ENCODE measurements at places on chromosomes 7 and 10.
A peak's percentile ranks its signal among the peaks of the same experiment; 100 is the strongest.

GRCh38 chr10:61338146-61338545 is 115.0 kb downstream of the TMEM26 start:
- no peaks in the 10 kb centered on the region for H3K27me3 ChIP-seq
- no peak overlapping the region for H3K4me3 ChIP-seq
- DNase-seq, result no peak
- no peak overlapping the region for H3K27ac ChIP-seq
- no peaks in the 10 kb centered on the region for H3K36me3 ChIP-seq

- no peaks in the 10 kb centered on the region for H3K27me3 ChIP-seq
- DNase-seq, result no peak
- no peak overlapping the region for H3K4me3 ChIP-seq
- no peaks in the 10 kb centered on the region for H3K4me1 ChIP-seq
- H3K27ac ChIP-seq, result no peak overlapping the region
Measured at GRCh38 chr10:95550073-95550672, 11.0 kb downstream of the SORBS1 start.

GRCh38 chr10:91521439-91521838 is 111.3 kb downstream of the HECTD2 start:
- peaks cover 8% of the 10 kb centered on the region for H3K36me3 ChIP-seq
- H3K4me3 ChIP-seq, result no peak overlapping the region
- H3K27me3 ChIP-seq, result no peaks in the 10 kb centered on the region
- no peaks in the 10 kb centered on the region for H3K4me1 ChIP-seq
- no peak overlapping the region for H3K27ac ChIP-seq

DNA sequence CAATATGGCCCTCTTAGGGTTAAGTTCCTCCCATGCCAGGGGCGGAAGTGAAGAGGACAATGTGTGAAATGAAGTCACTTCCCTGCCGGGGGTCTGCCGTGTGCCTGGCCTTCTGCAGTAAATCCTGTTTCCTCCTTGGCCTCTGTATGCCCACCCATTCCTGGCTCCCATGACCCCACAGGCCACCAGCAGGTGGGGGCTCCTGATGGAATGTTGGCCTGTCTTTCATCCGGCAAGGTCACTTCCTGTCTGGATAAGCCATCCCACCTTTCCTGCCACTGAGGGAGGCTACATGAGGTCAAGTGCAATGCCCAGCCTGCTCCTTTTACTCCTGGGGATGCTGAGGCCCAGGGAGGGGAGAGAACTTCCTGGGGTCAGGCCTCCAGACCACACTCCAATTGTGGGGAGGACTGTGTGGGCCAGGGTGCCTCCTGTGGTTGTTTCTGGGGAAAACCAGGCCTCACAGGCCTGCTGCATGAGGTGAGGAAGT is 22.3 kb downstream of the PALD1 start:
- H3K4me3 ChIP-seq, result no peak overlapping the region
- no peak overlapping the region for H3K27ac ChIP-seq
- no peaks in the 10 kb centered on the region for H3K27me3 ChIP-seq
- H3K36me3 ChIP-seq, result no peaks in the 10 kb centered on the region

DNA sequence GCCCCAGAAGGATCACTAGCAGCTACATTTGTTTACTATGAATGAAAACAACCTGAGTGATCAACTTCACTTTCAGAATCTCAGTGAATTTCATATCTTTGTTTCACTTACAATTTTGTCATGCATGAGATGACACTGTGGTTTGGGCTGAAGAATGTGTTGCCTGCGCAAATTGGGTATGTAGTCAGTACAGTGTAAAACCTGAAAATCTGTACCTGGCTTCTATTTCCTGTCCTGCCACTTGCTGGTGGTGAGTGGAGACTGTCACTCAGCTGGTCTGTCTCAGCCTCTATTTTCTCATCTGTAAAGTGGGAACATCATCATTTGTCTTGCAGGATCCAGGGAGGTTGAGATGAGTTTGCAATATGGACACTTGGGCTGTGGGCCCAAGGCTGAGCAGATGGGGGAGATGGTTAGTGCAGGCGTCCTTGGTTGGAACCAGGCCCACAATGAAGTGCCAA is 118.0 kb downstream of the WDFY4 start:
- peaks cover 31% of the 10 kb centered on the region for H3K4me1 ChIP-seq
- H3K36me3 ChIP-seq, result no peaks in the 10 kb centered on the region
- H3K27me3 ChIP-seq, result no peaks in the 10 kb centered on the region
- H3K4me3 ChIP-seq, result no peak overlapping the region
- DNase-seq, result no peak
- H3K27ac ChIP-seq, result no peak overlapping the region

GRCh38 chr7:6164491-6164890 is 107.9 kb downstream of the CYTH3 start:
- H3K4me1 ChIP-seq, result no peaks in the 10 kb centered on the region
- no peak overlapping the region for H3K27ac ChIP-seq
- no peaks in the 10 kb centered on the region for H3K27me3 ChIP-seq

GRCh38 chr10:92068900-92069299 is 145.3 kb downstream of the BTAF1 start:
- no peaks in the 10 kb centered on the region for H3K27me3 ChIP-seq
- no peak overlapping the region for H3K4me3 ChIP-seq

DNA sequence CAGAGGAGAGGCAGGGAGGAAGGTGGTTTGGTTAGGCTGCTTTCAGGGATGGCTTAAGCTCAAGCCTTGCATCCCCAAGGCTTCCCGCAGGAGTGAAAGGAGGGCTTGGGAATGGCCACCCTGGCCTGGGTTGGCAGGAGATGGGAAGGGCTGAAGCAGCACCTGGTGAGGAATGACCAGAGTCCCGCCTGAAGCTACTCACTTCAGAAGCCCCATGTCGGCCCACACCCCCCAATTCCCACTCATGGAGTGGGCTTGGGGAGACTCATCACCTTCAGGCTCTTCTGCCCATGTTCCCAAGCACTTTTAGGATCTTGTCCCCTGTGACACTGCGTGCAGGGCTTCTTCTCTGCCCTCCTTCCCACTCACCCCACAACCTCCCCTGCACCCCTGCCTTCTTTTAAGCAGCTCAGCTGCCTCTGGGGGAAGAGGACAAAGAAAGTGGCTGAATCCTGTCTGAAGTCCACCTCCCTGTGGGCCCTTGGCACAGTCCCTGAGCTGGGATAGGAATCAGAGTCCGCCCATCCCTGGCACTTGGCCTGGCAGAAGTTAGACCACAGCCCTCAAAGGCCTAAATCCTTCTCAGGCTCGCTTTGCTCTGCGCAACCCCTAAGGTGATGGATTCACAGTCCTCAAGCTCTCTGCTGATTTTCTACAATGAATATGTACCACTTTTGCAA is 16.5 kb downstream of the RGR start:
- H3K27me3 ChIP-seq, result no peaks in the 10 kb centered on the region
- H3K27ac ChIP-seq, result no peak overlapping the region
- H3K36me3 ChIP-seq, result no peaks in the 10 kb centered on the region
- no peak overlapping the region for H3K4me3 ChIP-seq
- no peaks in the 10 kb centered on the region for H3K4me1 ChIP-seq

DNA sequence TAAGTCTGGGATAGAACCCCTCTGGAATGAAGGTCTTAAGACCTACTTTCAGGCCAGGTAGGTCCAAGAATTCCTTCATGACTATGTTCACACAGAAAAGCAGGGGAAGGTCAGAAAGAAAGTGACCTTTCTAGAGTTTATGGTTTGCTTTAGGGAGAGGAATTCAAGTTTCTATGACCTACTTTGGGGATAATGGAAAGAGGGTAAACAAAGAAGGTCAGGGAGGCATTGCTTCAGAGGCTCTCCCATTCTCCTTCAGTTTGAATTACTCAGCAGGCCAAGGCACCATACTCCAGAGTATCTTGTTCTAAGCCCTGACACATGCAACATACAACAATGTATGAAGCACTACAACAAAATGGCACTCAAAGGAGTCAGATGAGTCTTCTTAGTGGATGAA is 11.5 kb upstream of the MACC1 start:
- DNase-seq, result no peak
- no peak overlapping the region for H3K4me3 ChIP-seq
- H3K27me3 ChIP-seq, result no peaks in the 10 kb centered on the region
- H3K27ac ChIP-seq, result no peak overlapping the region
- peaks cover 5% of the 10 kb centered on the region for H3K4me1 ChIP-seq

GRCh38 chr10:1625731-1626130 is 111.6 kb downstream of the ADARB2 start:
- no peaks in the 10 kb centered on the region for H3K27me3 ChIP-seq
- H3K36me3 ChIP-seq, result no peaks in the 10 kb centered on the region
- no peak for DNase-seq
- H3K4me1 ChIP-seq, result no peaks in the 10 kb centered on the region

GRCh38 chr7:137715121-137715520 is 131.7 kb downstream of the DGKI start:
- DNase-seq, result no peak
- H3K4me1 ChIP-seq, result peaks cover 3% of the 10 kb centered on the region
- H3K27me3 ChIP-seq, result no peaks in the 10 kb centered on the region
- H3K4me3 ChIP-seq, result no peak overlapping the region
- no peaks in the 10 kb centered on the region for H3K36me3 ChIP-seq

DNA sequence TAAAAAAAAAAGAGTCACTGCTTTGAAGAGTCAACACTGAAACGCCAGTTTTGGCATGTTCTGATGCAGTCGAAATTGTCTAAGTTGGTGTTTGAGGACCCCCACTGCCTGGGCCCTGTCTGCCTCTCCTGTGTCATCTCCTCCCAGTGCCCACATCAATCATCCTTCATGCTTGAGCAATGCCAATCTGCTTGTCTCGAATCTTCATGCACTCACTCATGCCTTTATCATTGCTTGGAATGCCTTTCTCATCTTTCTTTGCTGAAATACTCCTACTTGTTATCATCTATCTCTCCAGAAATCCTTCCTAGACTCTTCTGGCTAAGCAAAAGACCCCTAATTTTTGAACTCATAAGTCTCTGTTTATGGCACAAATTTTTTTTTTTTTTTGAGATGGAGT is 42.1 kb upstream of the PLPP4 start:
- no peaks in the 10 kb centered on the region for H3K36me3 ChIP-seq
- no peak overlapping the region for H3K4me3 ChIP-seq
- peaks cover 11% of the 10 kb centered on the region for H3K4me1 ChIP-seq

GRCh38 chr10:95225136-95225535 is 31.1 kb downstream of the ACSM6 start:
- H3K4me3 ChIP-seq, result no peak overlapping the region
- no peak for DNase-seq
- H3K36me3 ChIP-seq, result no peaks in the 10 kb centered on the region
- no peaks in the 10 kb centered on the region for H3K27me3 ChIP-seq
- no peak overlapping the region for H3K27ac ChIP-seq
- H3K4me1 ChIP-seq, result peaks cover under 1% of the 10 kb centered on the region

- no peaks in the 10 kb centered on the region for H3K36me3 ChIP-seq
- no peaks in the 10 kb centered on the region for H3K4me1 ChIP-seq
- H3K4me3 ChIP-seq, result no peak overlapping the region
- no peak overlapping the region for H3K27ac ChIP-seq
Measured at GRCh38 chr10:7913126-7913872, 95.0 kb downstream of the TAF3 start.

DNA sequence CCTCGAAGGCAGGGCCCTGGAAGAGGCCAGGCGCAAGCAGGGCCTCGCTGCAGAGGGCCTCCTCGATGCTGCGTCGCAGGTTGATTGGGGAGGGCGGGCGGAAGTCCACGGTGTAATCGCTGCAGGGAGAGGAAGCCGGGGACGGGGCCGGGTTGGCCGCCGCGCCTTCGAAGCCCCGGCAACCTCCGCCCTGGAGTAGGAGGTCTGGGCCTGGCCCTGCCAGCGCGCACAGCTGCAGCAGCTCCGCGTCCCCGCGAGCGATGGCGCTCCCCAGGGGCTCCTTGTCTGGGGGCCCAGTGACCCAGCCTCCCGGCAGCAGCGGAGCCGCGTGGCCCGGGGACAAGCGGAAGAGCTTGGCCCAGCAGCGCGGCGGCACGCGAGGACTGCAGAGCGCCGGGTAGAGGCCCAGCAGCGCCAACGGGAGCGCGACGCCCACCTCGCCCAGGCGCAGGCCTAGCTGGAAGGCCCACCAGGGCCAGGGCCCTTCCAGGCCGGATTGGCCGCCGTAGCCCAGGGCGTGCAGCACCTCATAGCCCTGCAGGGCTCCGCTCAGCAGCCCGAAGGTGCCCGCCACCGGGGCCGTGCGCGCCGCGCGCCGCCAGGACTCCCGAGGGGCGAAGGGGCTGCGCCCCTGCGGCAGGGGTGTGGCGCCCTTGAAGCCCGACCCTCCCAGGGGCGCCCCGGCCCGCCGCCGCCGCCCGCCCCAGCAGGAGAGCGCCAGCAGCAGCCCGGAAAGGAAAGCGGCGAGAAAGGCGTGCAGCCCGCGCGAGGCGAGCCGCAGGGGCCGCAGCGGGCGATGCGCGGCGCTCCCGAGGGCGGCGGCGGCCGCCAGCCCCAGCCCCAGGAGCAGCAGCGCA is 7.8 kb upstream of the RBM28 start:
- no peak overlapping the region for H3K27ac ChIP-seq
- DNase-seq, result peak; percentile 48
- H3K36me3 ChIP-seq, result no peaks in the 10 kb centered on the region
- no peaks in the 10 kb centered on the region for H3K4me1 ChIP-seq

GRCh38 chr10:117647306-117647705 is 104.8 kb downstream of the EMX2 start:
- no peak for DNase-seq
- no peaks in the 10 kb centered on the region for H3K27me3 ChIP-seq
- H3K27ac ChIP-seq, result no peak overlapping the region

GRCh38 chr10:60073397-60073780 is 167.0 kb upstream of the CCDC6 start:
- DNase-seq, result no peak
- no peak overlapping the region for H3K4me3 ChIP-seq
- H3K27me3 ChIP-seq, result no peaks in the 10 kb centered on the region
- H3K27ac ChIP-seq, result no peak overlapping the region
- H3K4me1 ChIP-seq, result no peaks in the 10 kb centered on the region
- peaks cover 5% of the 10 kb centered on the region for H3K36me3 ChIP-seq

- no peak for DNase-seq
- no peaks in the 10 kb centered on the region for H3K27me3 ChIP-seq
- no peaks in the 10 kb centered on the region for H3K36me3 ChIP-seq
- H3K27ac ChIP-seq, result no peak overlapping the region
- no peak overlapping the region for H3K4me3 ChIP-seq
- no peaks in the 10 kb centered on the region for H3K4me1 ChIP-seq
Measured at GRCh38 chr7:88396295-88396947, 89.7 kb upstream of the STEAP4 start.

- peaks cover 17% of the 10 kb centered on the region for H3K36me3 ChIP-seq
- H3K27me3 ChIP-seq, result no peaks in the 10 kb centered on the region
- H3K4me1 ChIP-seq, result peaks cover 4% of the 10 kb centered on the region
- no peak overlapping the region for H3K4me3 ChIP-seq
- no peak overlapping the region for H3K27ac ChIP-seq
Measured at GRCh38 chr10:11478807-11479206, 132.6 kb downstream of the USP6NL start.

DNA sequence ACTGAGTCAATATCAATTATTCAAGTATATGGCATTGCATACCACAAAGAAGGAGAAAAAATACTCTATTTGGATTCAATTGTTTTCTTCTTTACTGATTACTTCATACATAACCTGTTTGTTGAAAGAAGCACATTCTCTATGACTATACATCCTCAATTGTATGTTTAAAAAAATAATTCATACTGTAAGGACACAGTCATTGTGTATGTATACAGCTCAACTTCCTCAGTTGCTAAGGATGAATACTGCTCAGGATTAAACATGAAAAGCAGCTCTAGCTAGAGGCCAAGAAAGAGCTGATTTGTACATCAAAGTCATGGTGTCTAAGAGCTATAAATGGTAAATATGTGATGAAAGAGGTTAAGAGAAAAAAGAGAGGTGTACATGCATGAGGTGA is 15.8 kb upstream of the BPGM start:
- H3K27ac ChIP-seq, result no peak overlapping the region
- no peak overlapping the region for H3K4me3 ChIP-seq
- H3K36me3 ChIP-seq, result no peaks in the 10 kb centered on the region

All from SK-N-SH (cell line).